T1000 (cell line): ENCODE measurements at places on chromosomes 2 and 18.

- DNase-seq: no peak
These were observed 28.3 kb upstream of the INSIG2 start for GRCh38 chr2:118059919-118060478.

GRCh38 chr2:74745766-74746165 is 88.2 kb upstream of the HK2 start:
- no peak for DNase-seq

- no peak for DNase-seq
These were observed 496 bp upstream of the ITGA4 start for GRCh38 chr2:181456660-181457120.

DNA sequence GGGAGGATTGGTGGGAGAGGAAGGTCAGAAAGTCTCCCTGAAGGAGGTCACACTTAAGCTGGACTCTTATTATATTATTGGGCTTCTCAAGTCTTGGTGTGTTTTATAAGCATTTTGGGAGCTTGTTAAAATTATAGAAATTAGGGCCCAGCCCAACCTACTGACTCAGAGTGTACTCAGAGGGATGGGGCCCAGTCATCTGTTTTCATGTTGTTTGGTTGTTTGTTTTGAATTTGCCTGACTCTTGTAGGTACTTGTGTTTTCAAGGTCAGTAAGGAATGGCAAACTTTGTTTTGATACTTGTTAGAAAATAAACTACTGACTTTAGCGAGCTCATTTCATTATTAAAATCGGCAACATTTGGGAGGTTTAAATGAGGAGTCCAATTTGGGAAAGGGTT is 152.0 kb downstream of the INSIG2 start:
- no peak for DNase-seq

DNA sequence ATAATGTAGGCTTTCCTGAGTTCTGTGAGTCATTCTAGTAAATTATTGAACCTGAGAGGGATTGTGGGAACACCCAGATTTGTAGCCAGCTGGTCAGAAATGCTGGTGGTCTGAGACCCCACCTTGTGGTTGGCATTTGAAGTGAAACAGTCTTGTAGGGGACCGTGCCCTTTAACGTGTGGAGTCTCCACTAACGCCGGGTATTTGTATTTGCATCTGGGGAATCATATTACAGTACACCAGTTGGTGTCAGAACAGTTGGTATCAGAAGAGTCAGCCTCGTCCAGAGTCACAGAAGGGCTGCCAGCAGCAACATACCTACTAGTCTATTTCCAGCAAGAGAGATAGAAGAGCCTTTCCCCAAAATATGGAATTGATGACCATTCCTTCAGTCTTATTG is 38.3 kb upstream of the PTPN4 start:
- no peak for DNase-seq

GRCh38 chr18:11078491-11078890 is 70.9 kb downstream of the PIEZO2 start:
- DNase-seq: no peak

DNA sequence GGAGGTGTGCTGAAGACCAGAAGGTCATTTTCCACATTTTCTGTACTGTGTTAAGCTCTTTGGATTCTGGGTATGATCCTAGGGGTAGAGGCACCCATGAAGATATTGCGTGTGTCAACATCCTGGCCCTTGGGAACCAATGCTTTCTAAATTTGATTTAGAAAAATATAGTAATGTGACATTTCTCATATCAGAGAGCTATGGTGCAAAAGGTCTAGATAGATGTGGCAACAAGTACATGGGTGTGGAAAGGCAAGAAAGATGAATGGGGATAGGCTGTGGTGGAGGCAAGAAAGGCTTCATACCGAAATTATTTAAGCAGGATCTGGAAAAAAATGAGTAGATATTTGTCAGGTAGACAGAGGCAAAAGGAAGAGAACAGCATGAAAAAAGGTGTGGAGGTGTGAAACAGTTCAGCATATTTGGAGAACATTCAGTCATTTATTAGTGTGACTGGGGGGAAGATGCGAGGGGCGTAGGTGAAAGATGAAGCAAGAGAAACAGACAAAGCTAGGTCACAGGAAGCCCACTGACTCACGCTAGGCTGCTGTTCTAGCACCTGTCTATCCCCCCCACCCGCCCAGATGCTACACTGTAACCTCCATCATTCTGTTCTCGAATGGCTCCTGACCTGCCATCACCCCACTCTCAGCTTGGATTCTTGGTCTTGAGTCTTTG is 11.7 kb downstream of the DOK1 start:
- no peak for DNase-seq

DNA sequence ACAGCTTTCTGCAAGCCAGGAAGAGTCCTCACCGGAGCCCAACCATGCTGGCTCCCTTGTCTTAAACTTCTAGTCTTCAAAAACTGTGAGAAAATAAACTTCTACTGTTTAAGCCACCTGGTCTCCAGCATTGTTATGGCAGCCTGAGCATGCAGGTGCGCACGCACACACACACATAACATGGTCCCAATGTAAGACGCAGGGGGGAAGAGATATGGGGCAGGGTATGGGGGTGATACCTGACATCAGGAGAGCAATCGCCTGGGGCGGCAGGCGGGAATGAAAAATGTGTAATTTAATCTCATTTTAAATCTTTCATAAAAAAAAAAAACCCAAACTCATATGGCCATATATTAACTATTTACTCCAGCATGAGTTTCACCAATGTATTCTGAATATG is 18.0 kb downstream of the HJURP start:
- no peak for DNase-seq

DNA sequence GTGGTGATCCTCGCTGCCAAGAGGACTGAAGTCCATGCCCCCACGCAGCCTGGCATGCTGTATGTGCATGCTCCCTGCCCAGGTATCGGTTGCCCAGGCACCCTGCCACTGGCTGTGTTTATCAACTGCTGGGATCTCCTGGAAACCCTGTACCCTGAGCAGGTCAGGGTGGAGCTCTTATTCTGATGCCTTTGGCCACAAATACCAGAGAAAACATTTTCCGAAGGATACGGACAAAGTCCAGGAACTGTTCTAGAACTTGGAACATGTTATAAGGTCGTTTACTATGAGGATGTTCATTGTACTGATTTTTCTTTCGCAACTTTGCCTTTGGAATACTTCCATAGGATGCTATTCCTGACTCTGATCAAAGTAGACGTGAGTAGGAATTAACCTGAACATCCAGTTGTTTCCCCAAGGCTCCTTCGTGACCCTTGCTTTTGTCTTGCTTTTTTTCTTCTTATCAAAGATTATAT is 55.2 kb downstream of the TMEM17 start:
- no peak for DNase-seq

- DNase-seq: no peak
These were observed 20.0 kb downstream of the VAPA start for GRCh38 chr18:9933865-9934264.

GRCh38 chr2:218832081-218832480 is 478 bp upstream of the PRKAG3 start:
- DNase-seq: no peak

DNA sequence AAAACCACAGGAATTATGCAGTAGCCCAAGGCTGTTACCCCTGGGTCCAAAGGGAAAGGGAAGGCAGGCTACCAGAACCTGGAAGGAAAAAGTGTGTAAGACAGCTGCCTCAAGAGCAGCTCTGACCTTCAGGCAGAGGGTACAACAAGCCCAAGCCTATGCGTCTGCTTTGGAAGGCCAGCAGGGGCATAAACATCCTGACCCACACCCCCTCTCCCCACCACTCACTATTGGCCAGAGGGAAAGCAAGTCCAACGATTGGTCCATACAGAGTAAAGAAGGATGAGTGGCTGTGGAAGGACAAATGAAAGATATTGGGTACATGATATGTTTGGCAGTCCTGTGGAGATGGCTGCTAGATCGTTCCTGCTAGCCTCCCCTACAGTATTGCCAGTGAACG is 227.6 kb upstream of the HNRNPA3 start:
- no peak for DNase-seq

GRCh38 chr2:50962731-50963130 is 69.2 kb downstream of the NRXN1 start:
- no peak for DNase-seq

GRCh38 chr18:44130376-44130942 is 550.2 kb upstream of the SETBP1 start:
- no peak for DNase-seq

DNA sequence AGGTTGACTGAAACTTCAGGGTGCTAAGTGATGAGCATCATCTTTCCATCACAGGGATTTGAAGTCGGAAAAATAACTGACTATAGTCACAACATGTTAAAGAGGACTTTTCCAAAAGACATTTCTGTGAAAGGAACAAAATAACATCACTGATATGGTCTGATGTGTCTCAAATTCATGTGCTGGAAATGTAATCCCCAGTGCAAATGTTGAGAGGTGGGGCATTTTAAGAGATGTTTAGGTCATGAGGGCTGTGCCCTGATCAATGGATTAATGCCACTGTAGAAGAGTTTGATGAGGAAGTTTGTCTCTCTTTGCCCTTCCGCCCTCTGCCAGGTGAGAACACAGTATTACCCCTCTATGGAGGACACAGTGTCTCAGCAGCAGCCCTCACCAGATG is 95.9 kb downstream of the INO80D start:
- DNase-seq: no peak

- DNase-seq: no peak
These were observed 32.3 kb downstream of the FOSL2 start for GRCh38 chr2:28424799-28425463.

GRCh38 chr18:2825613-2826175 is 21.1 kb upstream of the EMILIN2 start:
- no peak for DNase-seq

DNA sequence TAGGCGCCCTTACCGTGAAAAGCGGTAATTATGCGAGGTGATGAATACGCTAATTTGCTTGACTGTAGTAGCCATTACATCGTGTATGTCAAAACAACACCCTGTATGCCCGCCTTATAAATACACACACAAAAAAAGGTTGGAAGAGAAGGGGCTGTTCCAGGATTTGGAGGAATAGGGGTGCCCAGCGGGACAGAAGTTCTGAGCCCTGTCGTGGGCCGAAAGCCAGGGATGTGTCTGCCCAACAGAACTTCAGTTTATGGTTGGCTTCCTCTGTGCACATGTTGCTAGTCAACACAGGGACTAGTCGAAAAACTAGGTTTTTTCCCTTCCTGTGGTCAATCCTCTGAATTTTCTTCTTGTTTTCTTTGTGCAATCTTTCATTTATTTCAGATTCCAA is 182.5 kb downstream of the ACKR3 start:
- DNase-seq: no peak

- DNase-seq: no peak
These were observed 76.3 kb upstream of the DTNB start for GRCh38 chr2:25749676-25750075.

DNA sequence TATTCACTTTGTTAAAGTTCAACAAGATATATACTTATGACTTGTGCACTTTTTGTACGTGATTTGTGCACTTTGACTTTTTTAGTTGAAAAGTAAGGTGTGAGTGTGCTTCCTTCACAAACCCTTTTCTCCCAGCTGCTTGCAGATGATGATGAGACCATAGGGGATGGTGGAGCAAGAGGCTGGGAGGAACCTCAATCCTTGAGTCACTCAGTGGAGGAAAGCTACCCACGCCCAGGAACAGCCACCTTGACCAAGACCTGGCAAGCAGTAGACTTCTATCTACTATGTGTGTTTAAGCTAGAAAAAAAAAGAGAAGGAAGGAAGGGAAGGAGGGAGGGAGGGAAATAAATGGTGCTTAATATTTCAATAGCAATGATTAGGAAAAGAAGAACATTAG is 25.2 kb upstream of the TAF1B start:
- DNase-seq: no peak

DNA sequence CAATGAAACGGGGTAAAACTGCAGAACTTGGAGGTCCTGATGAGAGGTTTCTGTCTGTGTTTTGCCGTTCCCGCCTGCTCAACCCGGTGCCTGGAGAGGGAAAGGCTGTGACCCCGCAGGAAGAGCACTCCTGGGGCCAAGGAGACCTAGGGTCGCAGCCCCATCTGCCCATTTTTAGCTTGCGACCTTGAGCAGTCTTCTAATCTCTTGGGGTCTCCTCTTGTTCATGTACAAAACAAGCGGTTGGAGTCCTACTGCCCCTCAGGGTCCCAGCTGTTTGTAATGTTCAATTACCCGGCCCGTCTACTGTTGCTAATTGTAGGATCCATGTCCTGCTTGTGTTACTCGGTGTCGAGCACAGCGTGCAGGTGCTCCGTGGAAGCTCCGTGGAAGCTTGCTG is 104.5 kb downstream of the PTGR3 start:
- DNase-seq: no peak

DNA sequence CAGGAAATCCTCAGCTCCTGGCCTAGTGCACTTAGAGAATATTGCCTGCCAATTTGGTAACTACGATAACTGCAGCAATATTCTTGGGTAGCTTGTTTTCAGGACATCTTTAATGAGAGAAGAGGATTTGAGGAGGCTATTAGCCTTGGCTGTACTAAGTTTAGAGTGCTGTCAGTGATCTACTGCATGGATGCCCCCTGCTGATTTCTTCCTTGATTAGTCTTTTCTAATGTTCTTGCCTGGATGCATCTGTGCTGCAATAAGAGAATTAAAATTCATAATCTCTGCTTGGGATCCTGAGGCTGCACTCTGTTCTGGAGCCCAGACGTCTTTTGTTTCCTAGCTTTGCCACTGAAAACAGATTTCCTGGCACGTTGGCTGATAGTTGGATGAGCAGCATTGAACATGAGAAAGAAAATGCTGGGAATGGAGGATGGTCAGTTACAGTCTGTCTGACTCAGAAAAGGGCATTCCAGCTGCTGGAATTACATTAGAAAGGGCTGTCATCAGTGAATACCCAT is 115.4 kb downstream of the CCDC85A start:
- no peak for DNase-seq

- DNase-seq: no peak
These were observed 3.7 kb downstream of the EEF1B2 start for GRCh38 chr2:206163251-206163880.

DNA sequence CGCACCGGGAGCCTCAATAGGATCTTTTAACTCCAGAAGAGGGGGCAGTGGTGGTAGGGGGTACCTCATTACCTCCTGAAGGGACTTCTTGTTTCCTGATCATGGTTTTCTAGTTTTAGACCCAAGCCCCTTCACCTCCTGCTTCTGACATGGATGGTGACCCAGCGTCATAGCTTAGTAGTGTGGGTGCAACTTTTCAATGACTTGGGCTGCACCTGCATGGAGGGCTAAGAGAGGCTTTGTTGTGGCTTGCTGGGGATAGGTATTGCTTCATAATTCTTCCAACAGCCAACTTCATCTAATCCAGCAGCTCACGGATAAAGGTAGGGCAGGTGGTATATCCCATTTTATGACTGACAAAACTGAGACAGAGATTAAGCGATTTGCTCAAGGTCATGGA is 3.0 kb downstream of the SLC1A4 start:
- no peak for DNase-seq

DNA sequence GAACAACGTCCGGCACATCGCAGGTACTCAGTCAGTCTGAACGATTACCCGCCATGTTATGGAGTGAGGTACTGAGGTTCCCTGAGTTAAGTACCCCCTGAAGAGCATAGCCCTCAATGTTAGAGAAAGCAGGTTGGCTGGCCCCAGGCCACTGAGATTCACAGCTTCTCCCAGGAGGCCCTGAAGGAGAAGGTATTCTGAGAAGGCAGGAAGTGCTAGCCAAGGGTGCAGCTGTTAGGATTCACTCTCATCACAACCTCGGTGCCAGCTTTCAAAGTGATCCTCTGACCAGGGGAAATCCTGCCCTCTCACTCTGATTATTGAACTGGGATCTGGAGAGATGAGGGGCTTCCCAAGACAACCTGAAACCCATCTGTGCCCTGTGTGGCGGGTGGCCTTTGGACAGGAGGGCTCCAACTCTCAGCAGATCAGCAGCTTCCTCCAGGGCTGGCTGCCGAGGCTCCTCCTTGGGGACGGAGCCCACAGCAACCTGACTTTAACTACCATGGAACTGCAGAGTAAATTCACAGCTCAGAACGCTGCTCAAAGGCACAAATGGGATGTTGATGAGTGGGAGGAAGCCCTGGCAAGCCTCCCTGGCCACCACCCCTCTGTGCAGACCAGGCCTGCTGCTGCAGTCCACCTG is 7.8 kb downstream of the EHD3 start:
- DNase-seq: no peak
